Tibial nerve (tissue), 4 donors: ENCODE measurements at places on chromosomes 4 and X. TPM values are rescaled to one million over a fixed set of nuclear protein-coding genes. Genes with fewer than 3 reads are reported as not detected.

DNA sequence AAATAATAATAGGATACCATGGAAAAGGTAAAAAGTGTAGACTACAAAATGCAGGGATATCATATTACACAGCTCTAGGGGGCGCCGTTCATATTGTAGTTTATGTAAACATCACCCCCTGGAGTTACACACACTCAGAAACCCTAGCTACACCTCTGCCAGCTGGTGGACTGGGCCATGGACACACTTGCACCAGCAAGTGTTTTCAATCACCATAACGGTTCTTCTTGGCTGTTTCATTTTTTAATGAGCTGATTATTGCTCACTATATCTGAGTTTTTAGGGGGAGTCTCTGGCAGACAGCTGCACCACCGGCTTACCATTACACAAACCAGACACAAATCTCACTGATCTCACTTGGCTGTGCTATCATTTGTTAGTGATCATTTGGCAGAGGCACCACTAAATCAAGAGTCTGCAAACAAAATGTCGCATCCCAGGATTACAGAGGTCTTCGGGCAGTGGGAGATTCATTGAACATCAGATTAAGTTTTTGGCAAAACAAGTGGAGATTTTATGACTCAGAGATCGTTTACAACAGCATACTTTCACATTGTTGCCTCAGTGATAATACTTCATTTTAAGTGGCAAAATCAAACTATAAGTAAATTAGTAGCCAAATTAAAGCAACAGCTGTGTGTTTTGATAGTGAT lies 185.7 kb downstream of the UNC5C start:
- no peak overlapping the region for H3K4me3 ChIP-seq
- DNase-seq: no peak
- H3K4me1 ChIP-seq: no peaks in the 10 kb centered on the region
- no peaks in the 10 kb centered on the region for H3K27me3 ChIP-seq
- no peaks in the 10 kb centered on the region for H3K36me3 ChIP-seq

GRCh38 chr4:142404191-142404611 lies 441.9 kb downstream of the INPP4B start:
- no peaks in the 10 kb centered on the region for H3K36me3 ChIP-seq
- no peak for DNase-seq
- H3K27ac ChIP-seq: peak overlapping the region; percentile 87
- no peaks in the 10 kb centered on the region for H3K27me3 ChIP-seq
- no peak overlapping the region for H3K4me3 ChIP-seq

- H3K36me3 ChIP-seq: no peaks in the 10 kb centered on the region
- H3K4me3 ChIP-seq: no peak overlapping the region
- no peak overlapping the region for H3K27ac ChIP-seq
- no peak for DNase-seq
- no peaks in the 10 kb centered on the region for H3K4me1 ChIP-seq
Measured at GRCh38 chr4:83115000-83115399, 471 bp upstream of the PLAC8 start.

- H3K4me1 ChIP-seq: no peaks in the 10 kb centered on the region
- no peaks in the 10 kb centered on the region for H3K27me3 ChIP-seq
- H3K4me3 ChIP-seq: no peak overlapping the region
- no peaks in the 10 kb centered on the region for H3K36me3 ChIP-seq
- no peak overlapping the region for H3K27ac ChIP-seq
Measured at GRCh38 chr4:155342142-155342541, 34.6 kb downstream of the MAP9 start.

GRCh38 chrX:2638279-2638678 lies 52.8 kb upstream of the CD99 start:
- DNase-seq: no peak
- no peaks in the 10 kb centered on the region for H3K36me3 ChIP-seq
- no peaks in the 10 kb centered on the region for H3K4me1 ChIP-seq

- peak overlapping the region; percentile 8 for H3K27ac ChIP-seq
- H3K4me1 ChIP-seq: peaks cover 19% of the 10 kb centered on the region
- H3K36me3 ChIP-seq: no peaks in the 10 kb centered on the region
- no peak overlapping the region for H3K4me3 ChIP-seq
Measured at GRCh38 chr4:1775731-1776500, 17.2 kb upstream of the FGFR3 start.

DNA sequence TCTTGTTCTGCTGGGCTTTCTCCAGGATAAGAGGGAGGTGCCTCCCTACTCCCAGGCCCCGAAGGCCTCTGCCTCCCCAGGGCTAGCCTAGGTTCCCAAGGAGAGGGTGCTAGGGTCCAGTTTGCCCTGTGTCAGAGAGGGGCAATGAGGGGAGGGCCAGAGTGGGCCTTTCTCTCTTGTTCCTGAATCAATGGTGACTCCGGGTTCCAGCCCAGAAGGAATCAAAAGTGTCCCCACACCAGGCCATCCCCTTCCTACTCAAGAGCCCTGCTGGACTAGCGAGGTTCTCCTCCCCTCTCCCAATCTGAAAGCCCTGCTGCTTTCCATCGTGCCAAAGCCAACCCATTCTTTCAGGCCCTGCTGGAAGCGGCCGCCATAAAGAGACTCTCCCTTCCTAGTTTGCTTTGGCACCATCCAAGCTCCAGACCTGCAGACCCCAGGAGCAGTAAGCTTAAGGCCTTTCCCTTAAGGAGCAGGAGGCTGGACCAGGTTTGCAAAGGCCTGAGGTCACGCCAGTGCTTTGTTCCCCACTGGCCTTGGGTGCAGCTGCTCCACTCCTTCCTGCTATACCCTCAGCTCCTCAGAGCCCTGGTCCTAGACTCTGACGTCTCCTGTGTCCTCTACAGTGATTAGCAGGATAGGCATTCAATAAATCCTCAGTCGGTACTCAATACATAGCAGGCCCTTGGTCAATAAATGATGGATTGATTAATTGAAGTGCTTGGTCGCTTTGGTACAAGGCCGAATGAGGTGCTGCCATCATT lies 10.6 kb downstream of the TSC22D3 start:
- H3K27me3 ChIP-seq: peaks cover 9% of the 10 kb centered on the region
- no peaks in the 10 kb centered on the region for H3K4me1 ChIP-seq
- DNase-seq: no peak
- H3K4me3 ChIP-seq: no peak overlapping the region

GRCh38 chr4:183436417-183436816 lies 8.0 kb upstream of the CDKN2AIP start:
- H3K27me3 ChIP-seq: no peaks in the 10 kb centered on the region
- no peak overlapping the region for H3K27ac ChIP-seq
- no peaks in the 10 kb centered on the region for H3K36me3 ChIP-seq
- DNase-seq: no peak

GRCh38 chr4:100312615-100313350 lies 122.5 kb upstream of the DDIT4L start:
- DNase-seq: no peak
- no peak overlapping the region for H3K27ac ChIP-seq
- H3K4me1 ChIP-seq: no peaks in the 10 kb centered on the region
- H3K36me3 ChIP-seq: no peaks in the 10 kb centered on the region
- no peak overlapping the region for H3K4me3 ChIP-seq
- no peaks in the 10 kb centered on the region for H3K27me3 ChIP-seq

GRCh38 chrX:14899607-14900006 lies 26.4 kb downstream of the MOSPD2 start:
- no peaks in the 10 kb centered on the region for H3K36me3 ChIP-seq
- H3K4me3 ChIP-seq: no peak overlapping the region
- no peaks in the 10 kb centered on the region for H3K4me1 ChIP-seq
- H3K27me3 ChIP-seq: no peaks in the 10 kb centered on the region
- H3K27ac ChIP-seq: no peak overlapping the region

GRCh38 chr4:109472343-109472761 lies 38.7 kb downstream of the SEC24B start:
- H3K4me1 ChIP-seq: peaks cover 53% of the 10 kb centered on the region
- H3K27ac ChIP-seq: no peak overlapping the region
- DNase-seq: no peak
- no peak overlapping the region for H3K4me3 ChIP-seq
- H3K36me3 ChIP-seq: no peaks in the 10 kb centered on the region
- no peaks in the 10 kb centered on the region for H3K27me3 ChIP-seq

- no peak overlapping the region for H3K27ac ChIP-seq
- no peaks in the 10 kb centered on the region for H3K27me3 ChIP-seq
- DNase-seq: no peak
- H3K4me3 ChIP-seq: no peak overlapping the region
- no peaks in the 10 kb centered on the region for H3K4me1 ChIP-seq
Measured at GRCh38 chr4:107862658-107863057, 37.9 kb downstream of the SGMS2 start.

DNA sequence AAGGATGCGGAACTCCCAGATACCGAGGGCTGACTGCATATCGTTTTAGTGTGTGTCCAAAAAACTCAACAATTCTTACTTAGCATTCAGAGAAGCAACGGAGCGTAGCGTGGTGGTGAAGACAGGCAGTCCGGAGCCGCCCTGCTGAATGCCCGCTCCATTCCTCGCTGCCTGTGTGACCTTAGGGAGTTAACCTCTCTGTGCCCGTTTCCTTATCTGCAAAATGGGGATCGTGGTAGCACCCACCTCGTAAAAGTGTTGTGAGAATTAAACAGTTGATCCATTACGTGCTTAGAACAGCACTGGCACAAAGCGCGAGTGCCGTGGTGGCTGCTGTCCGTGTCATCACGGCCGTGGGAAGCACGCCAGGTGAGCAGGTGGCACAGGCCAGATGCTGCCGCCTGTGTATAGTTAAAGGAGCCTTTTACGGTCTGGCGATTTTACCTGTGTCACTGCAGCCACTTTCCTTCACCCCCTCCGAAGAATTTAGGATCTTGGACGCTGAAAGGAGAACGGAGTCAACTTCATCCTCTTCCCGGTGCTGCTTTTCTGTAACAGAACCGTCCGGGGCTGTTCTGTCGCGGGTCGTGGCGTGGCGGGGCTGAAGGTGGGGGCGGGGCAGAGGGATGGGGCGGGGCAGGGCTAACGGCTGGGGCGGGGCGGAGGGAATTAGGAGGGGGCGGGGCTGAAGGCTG lies 885 bp downstream of the CCDC110 start:
- no peaks in the 10 kb centered on the region for H3K36me3 ChIP-seq
- peak; percentile 43 for DNase-seq
- peaks cover 14% of the 10 kb centered on the region for H3K4me1 ChIP-seq
- peak overlapping the region; percentile 85 for H3K27ac ChIP-seq
- no peaks in the 10 kb centered on the region for H3K27me3 ChIP-seq

DNA sequence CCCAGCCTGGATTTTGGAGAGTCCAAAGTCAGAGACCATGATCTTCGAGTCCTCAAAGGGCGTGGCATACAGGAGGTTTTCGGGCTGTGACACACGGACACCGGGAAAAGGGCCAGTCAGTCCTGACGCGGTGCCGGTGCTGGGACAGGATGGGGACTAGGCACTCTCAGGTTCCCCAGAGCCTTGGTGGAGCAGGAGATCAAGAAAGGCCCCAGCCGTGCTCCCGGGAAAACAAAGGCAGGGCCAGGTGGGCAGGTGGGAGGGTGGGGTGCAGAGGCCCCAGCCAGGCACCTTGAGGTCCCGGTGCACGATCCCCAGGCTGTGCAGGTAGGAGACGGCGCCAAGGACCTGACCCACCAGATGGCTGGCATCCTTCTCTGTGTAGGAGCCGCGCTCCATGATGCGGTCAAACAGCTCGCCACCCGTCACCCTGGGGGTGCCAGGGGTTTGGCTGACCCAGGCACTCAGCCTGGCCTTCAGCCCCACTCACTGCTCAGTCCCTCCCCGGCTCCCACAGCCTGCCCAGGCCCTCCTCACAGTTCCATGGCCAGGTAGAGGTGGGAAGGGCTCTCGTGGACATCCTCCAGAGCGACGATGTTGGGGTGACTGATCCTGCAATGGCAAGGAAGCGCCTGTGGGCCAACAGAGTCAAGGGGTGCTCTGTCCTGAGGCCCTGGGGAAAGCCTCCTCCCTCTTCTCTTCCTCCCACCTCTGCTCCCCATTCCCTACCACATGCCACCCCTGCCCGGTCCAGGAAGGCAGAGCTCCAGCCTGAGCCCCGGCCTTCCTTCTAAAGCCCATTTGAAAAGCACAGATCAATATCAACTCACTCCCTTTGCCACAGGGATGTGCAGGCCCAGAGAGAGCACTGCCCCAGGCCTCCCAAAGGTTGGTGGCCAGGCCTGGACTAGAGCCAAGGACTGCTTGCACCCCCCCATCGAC lies 1.8 kb downstream of the PNCK start:
- no peak for DNase-seq
- H3K27ac ChIP-seq: no peak overlapping the region
- H3K36me3 ChIP-seq: no peaks in the 10 kb centered on the region
- H3K4me1 ChIP-seq: no peaks in the 10 kb centered on the region
- no peaks in the 10 kb centered on the region for H3K27me3 ChIP-seq
- no peak overlapping the region for H3K4me3 ChIP-seq

DNA sequence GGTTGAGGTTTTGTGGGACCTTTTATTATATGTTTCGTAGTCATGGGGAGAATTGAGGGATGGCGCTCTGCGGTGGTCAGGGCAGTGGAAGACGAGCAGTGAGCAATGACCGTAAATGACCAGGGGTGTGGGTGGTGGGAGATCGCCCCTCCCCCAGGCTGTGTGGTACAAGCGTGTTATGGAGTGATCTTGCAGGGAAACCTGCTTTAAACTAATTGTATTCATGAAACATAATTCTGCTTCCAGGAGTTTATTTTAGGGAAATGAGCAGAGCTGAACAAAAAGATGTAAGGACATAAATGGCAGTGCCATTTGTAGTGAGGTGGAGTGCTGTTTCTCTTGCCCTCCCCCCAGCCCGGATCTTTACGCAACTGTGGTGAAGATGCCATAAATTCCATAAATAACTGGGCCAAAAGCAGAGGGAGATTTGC lies 20.2 kb downstream of the GYG2 start:
- no peak for DNase-seq
- H3K4me3 ChIP-seq: no peak overlapping the region
- no peak overlapping the region for H3K27ac ChIP-seq
- no peaks in the 10 kb centered on the region for H3K36me3 ChIP-seq

DNA sequence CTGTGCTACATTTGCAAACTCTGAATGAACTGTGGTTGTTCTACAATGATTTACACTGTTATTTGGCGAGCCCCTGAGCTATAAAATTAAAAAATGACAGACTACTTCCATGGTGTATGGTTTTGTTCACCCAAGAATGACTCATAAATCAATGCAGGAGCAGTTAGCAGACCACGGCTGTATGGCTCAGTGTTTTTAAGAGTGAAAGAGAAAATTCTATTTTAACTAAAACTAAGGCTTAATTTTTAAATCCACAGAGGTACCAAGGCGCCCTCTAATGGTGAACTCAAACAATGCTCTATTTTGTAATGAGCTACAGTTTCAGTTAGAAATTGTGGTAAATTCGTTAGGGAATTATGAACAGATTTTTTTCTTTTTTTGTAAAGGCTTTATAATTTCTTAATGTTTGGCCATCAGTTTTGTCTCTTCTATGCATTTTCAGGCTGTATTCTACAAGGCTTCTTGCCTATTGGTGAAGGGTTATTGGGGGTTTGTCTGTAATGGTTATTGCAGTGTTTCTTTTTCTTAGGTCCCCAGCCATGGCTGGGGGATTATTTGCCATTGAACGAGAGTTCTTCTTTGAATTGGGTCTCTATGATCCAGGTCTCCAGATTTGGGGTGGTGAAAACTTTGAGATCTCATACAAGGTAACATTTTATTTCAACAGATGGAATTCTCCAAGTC lies 32.5 kb downstream of the HMGB2 start:
- no peak overlapping the region for H3K4me3 ChIP-seq
- no peak overlapping the region for H3K27ac ChIP-seq
- no peaks in the 10 kb centered on the region for H3K36me3 ChIP-seq
- no peaks in the 10 kb centered on the region for H3K27me3 ChIP-seq
- no peaks in the 10 kb centered on the region for H3K4me1 ChIP-seq

Gene ELMOD2
- 56.7 TPM for total RNA-seq

Gene NUDT10
- 0.98 TPM for total RNA-seq

Gene PDHA2
- not detected for total RNA-seq

Gene PDZD11
- total RNA-seq: 17.7 TPM
